ENCODE measurements at places on chromosomes 5 and 9.

- no peak for DNase-seq
Measured at GRCh38 chr9:88378317-88378716, 9.9 kb upstream of the SPIN1 start.

- no peak for DNase-seq
Measured at GRCh38 chr5:173778152-173778782, 109.9 kb upstream of the CPEB4 start.

DNA sequence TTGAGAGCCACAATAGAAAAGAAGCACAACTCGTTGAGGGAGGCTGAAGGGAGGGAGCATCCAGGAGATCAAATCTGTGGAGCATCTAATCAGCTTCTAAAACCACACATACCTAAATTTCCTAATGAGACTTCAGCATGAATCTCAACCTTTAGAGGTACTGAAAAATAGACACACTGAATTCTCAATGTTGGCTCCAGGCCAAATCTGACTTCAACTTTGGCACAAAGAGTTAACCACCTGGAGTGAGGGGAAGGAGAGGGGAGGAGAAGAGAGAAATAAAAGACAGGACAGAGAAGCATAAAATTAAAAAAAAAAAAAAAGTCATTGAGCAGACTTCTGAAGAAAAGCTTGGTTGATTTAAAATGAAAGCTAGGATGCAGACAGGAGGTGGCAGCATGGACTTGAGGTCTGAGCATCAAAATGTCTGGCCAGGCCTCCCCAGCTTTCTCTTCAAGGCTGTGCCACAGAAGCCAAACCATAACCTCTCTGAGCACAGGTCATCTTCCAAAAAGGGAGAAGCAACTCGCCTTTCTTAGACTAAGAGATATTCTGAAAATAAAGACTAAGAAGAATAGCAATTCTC is 205.6 kb downstream of the DENND1A start:
- DNase-seq, result no peak

- no peak for DNase-seq
Measured at GRCh38 chr5:120354126-120354525, 110.0 kb upstream of the PRR16 start.

Measured in stimulated activated CD4-positive, alpha-beta T cell treated with anti-CD3 and anti-CD28 coated beads, Interleukin-1b, Interleukin-23, amount 100 ng/mL, for 1 hour (primary cell).